ENCODE measurements at places on chromosomes 4 and X.

DNA sequence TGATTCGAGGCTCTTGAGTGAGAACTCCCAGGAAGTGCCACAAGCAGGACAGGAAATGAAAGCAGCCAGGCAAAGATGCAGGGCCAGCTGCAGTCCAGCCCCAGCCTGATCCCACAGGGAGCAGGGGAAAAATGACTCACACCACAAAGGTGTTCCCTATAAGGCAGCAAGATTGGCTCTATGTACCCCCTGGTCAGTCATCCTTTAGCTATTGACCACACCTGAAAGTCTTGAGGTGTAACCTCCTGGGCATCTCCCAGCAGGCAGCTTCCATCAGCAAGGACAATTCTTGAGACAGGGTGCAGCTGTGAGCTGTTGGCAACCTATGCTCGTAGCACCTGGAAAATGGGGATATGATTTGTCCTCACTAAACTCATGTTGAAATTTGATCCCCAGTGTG lies 27.9 kb upstream of the EXOC1L start:
- DNase-seq = no peak

GRCh38 chrX:21610168-21610567 lies 48.0 kb downstream of the KLHL34 start:
- no peak for DNase-seq

DNA sequence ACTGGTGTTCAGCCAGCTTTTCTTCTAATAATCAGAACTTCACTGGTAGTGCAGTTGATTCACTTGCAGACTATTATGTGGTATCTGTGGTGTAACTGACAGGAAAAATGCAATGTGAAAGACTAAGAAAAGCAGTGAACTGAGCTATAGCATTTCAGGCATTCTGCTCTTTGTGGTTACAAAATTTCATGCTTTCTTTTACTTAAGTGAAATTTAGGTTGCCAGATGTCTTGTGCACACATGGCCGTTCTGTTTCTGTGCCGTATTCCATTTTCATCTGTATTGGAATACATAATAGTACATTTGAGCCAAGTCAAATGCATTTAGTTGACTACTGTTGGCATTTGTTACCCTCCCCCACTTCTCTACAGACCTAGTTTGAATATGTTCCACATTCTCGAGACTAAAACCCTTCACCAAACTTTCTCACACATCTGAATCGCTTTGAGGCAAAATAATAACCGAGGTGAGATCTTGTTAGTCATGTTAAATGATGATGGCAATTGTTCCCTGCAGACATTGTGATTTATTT lies 8.2 kb downstream of the RTL3 start:
- DNase-seq = peak; percentile 7

GRCh38 chr4:95528388-95528948 lies 20.3 kb downstream of the UNC5C start:
- DNase-seq = no peak

DNA sequence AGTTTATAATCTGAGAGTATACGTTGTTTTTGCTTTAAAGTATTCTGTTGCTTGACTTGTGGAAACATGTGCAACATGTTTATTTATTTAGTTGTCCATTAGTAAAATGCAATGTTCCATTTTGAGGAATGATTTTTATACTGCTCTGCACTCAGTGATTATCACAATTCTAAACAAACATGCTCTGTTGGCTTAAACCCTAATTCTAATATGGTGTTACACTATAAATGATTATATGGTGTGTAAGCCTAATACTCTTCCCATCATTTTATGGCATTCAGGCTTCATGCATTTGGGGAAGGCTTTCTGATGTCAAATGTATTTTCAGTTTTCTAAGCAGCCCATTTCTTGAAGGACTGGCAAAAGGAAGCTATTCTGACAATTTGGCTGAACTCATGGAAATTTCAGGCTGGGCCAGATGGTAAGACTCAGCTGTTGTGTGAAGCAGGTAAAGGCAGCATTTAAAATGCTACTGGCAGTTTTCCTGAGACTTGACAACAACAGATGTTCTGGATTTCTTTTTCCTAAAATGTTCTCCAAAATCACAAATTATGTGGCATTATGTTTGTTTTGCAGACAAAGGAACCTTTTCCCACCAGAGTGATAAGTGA lies 336.7 kb upstream of the GNPDA2 start:
- no peak for DNase-seq

DNA sequence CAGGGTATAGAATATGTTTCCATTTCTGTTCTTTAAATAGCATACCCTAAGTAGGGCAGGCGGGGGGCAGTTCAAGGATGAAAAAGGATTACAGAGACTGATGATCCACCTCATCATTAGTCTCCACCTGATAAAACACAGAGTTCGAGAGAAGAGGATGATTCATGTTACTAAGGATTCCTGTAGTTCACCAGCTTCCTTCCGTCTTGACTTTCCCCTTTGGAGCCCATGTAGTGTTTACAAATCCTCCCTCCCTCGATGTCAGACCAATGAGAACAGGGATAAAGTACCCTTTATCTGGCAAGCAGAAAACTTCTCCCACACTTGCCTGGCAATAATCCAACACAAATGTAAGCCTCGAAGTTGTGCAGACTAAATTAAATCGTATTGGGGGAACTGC lies 526.3 kb upstream of the FAM241A start:
- no peak for DNase-seq

- peak; percentile 23 for DNase-seq
Measured at GRCh38 chrX:132463411-132463810, 25.4 kb downstream of the MBNL3 start.

- DNase-seq = no peak
Measured at GRCh38 chr4:140931911-140932310, 175.7 kb upstream of the TBC1D9 start.

- no peak for DNase-seq
Measured at GRCh38 chrX:98956014-98956413, 1454.1 kb downstream of the PCDH19 start.

DNA sequence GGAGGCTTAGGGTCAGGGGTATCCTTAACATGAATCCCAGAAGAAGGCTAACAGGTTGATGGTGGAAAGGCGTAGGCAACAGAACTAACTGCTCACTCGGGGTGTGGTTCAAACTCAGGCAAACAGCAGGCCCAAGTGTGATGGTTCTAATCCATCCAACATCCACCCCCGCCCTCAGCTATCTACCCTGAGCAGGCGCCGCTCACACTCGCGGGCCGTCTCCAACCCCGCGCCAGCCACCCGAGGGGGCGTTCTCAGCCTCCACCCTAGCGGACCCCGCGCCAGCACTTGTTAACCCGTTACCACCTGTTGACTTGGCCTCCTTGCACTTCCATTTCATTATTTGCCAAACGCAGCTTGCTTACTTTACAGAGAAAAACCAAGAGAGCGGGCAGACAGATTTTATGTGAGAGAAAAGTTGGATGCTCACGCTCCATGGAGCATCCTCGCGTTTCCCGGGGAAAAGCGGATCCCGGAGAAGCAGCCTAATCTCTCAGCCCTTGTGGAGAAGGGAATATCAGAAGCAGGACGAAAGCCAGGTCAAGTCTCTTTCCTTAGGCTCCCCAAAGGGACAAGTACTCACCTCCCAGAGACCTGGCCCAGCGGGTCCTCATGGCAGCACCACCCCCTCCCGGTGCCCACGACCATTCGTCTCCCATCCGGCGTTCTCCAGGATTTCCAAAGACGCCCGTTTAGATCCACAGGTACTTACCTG lies 773 bp downstream of the SNCA start:
- DNase-seq = no peak

- DNase-seq = no peak
Measured at GRCh38 chrX:118364261-118364660, 18.4 kb downstream of the WDR44 start.

GRCh38 chr4:95204267-95204844 lies 344.4 kb downstream of the UNC5C start:
- no peak for DNase-seq

DNA sequence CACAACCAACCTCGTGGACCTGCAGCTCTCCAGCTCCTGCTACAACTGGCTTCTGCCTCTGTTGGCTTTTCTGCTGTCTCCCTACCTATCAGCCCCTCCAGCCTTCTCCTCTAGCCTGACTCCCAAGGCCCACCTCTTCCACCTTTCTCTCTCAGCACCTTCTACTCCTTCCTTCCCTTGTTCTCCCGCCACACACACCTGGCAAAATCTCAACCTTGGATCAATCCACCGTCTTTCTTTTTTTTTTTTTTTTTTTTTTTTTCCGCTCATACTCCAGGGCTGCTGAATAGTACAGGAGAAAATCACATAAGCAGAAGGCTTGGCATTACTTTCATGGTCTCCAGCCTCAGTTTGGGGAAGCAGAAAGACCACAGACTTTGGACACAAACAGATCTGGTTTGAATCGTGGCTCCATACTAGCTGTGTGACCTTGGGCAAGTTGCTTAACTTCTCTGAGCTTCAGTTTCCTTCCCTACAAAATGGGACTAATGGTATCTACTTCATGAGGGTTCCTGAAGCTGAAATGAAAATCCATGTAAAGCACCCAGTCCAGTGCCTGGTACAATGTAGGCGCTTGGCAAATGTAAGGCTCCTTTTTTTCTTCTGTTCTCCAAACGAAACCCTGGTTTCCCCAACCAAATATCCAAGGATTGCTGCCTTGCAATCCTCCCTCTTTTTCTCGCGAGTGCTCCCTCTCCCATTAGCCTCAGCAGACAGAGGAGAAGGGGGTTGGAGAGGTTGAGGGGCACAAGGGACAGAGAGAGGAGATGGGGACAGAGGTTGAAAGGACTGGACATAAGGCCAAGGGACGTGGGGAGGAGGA lies 1.7 kb downstream of the FGD1 start:
- DNase-seq = no peak

DNA sequence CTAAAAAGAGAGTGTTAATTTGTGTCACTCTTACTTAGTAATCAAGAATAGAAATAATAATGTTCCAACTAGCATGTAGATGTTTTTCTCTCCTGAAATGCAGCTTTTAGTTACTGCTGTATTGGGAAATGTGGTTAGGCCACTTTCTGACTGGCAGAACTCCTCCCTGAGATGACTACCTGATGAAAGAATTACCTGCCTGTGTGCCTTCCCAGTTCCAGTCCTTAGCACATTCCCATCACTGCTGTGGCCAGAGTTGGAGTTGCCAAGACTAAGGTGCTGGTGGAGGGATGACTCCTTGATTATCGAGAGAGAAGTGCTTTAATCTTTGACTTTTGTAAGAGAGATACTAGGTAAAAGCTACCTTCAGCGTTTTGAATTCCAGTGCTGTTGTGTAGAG lies 9.5 kb downstream of the GAB1 start:
- DNase-seq = no peak

- no peak for DNase-seq
Measured at GRCh38 chr4:34732176-34732950, 1512.0 kb downstream of the ARAP2 start.

DNA sequence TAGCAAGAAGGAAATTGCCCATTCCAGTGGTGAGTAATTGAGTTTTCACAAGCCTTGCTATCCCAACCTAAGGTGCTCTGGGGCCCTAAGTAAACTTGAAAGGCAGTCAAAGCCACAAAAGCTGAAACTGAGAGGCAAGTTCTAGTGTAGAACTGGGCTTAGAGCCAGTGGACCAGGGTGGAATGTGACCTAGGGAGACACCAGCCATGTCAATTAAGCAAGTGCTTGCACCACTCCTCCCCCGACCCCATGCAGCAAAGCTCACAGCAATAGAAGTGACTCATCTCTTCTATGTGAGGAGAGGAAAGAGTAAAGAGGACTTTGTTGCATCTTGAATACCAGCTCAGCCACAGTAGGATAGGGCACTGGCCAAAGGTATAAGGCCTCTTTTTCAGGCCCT lies 486.1 kb upstream of the POU3F4 start:
- DNase-seq = no peak

DNA sequence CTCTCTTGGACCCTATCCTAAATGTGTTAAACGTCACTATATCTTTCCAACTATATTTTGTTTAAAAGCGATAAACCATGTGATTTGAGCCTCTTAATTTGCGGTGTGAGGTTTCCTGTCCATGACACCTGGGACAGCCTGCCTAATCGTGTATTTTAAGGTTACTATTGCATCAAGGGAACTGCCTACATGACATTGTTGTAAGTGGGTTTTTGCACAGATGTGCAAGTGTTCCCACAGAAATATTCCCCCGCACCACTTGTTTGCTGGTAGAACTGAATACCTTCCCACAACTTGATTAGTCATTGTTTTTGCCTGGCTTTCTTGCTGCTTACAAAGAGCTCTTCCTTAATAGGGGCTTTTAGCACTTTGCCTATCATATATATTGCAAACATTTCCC lies 5.1 kb upstream of the FAM184B start:
- DNase-seq = no peak

GRCh38 chr4:76585897-76586360 lies 150.9 kb downstream of the SHROOM3 start:
- DNase-seq = peak; percentile 3

GRCh38 chr4:163590619-163591264 lies 96.3 kb downstream of the TMA16 start:
- DNase-seq = no peak

GRCh38 chr4:96844858-96845490 lies 1005.1 kb downstream of the PDHA2 start:
- no peak for DNase-seq

GRCh38 chr4:98470831-98471230 lies 187.6 kb downstream of the TSPAN5 start:
- DNase-seq = peak; percentile 12

- no peak for DNase-seq
Measured at GRCh38 chrX:71911731-71912050, 1.0 kb downstream of the NHSL2 start.

DNA sequence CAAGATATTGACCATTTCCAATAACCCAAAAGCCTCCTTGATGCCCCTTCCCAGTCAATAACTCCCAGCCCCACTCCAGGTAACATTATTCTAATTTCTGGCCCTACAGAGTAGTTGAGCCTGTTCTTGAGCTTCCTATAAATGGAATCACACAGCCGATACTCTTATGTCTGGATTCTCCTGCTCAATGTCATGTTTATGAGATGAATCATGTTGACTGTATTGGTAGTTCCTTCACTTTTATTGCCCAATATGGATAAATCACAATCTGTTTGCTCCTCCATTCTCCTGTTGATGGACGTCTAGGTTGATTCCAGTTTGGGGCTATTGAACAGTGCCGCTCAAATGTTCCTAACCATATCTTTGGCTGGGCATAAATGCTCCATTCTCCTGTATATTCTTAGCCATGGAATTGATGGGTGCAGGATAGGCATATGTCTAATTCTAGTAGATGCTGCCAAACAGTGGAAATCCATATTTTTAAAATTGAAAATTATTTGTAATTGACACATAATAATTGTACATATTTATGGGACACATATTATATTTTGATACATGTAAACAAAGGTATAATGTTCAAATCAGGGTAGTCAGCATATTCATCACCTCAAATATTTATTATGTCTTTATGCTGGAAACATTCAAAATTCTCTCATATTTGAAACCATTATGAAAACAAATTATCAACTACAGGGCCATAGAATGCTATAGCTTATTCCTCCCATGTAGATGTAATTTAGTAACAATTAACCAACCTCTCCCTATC lies 40.5 kb upstream of the SLC2A9 start:
- DNase-seq = no peak

DNA sequence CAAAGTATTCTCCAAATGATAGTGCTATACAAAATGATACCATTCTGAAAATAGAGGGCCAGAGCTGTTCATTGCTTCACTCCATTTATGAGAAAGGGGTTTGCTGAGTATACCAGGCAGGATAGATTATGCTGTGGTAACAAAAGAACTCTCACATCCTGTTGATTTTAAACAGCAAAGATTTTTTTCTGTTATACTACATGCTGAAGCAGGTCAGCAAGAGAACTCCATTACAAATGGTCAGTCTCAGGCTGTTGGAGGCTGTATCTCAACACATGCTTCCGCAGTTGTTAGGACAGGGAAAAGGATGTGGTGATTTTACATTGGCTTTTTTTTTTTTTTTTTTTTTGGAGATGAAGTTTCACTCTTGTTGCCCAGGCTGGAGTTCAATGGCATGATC lies 13.7 kb upstream of the KLHL5 start:
- DNase-seq = peak; percentile 32
